ENCODE measurements at places on chromosomes 4 and X.

GRCh38 chr4:114479595-114479994, 119.0 kb upstream of the UGT8 start:
- DNase-seq, result no peak

GRCh38 chr4:21628916-21629610, 319.5 kb downstream of the KCNIP4 start:
- no peak for DNase-seq

DNA sequence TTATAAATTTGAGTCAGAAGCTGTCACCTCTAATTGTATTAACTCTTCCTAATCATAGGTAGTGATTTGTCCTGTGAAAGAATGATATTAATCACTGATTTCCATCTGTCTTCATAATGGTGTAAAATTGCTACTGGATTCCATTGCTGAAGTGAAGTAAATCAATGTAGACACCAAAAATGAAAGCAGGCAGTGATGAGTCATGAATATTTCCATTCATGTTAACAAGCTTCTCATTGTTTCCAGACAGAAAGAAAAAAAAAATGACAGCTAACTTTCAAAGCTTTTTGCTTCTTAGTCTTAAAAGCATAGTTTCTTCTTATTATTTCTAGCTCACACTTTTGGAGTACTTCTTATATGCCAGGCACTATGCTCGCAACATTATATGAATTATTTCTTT, 21.5 kb downstream of the FAM114A1 start:
- peak; percentile 78 for DNase-seq

- no peak for DNase-seq
These were observed 22.1 kb upstream of the SPATA4 start for GRCh38 chr4:176217510-176217909.

DNA sequence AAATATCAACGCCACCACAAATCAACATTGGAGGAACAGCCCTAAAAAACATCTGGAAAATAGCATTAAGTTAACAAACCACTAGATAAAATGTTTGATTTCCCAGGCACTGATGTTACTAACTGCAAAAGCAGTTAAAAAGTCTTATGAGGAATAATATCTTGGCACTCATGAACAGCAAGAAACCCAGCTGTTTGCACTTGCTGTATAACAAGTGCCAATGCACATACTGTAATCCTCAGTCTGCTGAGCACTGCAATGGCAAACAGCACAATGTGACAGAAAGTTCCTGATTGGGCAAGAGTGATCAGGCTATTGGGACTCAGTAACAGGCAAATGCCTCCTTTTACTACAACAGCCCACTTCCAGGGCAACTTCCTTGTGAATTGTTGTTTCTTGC, 20.8 kb upstream of the SEC24B start:
- no peak for DNase-seq

- DNase-seq, result no peak
These were observed 526.7 kb downstream of the SH3BGRL start for GRCh38 chrX:81728622-81729021.

DNA sequence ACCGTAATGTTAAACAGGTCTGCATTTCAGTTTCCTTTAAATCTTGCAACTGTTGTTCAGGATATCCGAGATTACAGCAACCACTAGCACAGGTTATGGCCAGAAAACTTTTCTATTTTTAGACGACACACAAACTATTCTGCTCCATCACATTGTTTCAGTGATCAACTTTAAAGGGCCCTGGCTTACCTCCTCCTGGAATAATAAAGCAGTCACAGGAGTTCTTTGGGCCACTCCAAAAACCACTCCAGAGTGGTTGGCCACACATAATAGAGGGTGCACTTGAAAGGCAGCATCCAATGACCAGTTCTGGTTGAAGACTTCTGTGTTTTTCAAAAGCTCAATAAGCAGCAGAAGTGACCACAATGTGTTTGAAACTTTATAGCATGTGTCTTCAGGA, 118.9 kb downstream of the RAB28 start:
- no peak for DNase-seq

DNA sequence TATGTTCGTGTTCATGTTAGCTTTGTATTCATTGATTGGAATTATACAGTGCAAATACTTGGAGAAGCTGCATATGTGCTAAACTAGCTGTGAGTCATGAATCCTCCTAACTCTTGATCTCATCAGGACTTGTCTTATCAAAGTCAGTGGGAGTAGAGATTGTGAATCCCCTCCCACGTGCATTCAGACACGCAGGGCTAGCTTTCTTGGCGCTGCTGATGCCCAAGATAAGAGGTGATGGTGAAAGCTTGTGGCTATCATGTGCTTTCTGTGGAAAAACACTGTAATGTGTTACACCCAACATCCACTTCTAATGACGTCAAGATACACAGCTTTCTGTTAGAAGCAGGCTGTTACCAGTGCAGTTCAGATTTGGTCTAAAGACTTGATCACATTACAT, 348.7 kb upstream of the HAND2 start:
- DNase-seq, result no peak

DNA sequence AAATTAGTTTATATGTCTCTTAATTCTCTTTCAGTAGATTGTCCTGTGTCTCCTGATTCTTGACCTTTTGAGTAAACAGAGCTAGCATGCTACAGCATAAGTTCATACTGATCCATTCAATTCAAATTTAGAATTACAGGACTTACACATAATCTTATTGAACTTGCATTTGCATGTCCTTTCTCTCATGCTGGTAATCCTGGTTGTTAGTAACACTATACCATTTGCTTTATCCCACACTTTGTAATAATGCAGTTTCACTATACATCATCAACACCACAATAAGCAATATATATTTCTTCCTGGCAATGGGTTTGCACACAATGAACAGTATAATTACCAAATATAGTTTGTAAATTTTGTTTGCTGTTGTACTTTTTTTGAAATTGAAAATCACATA, 937.2 kb upstream of the GRID2 start:
- no peak for DNase-seq

DNA sequence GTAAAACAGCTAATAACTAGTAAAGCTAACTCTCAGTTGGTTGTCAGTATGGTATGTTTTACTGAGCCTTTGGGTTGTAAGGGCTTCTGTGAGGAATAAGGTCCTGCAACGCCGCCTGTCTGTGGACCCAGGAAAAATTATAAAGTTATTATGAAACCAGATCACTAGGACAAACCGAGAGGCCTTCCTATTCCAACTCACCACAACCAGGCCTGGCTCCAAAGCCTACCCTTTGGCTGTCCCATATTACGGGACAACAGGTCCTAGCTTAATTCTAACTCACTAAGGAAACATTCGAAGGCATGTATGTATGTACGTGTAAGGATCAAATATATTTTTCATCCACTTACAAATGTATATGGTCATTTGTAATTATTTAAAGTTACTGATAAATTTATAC, 1.4 kb downstream of the ANKRD17 start:
- peak; percentile 71 for DNase-seq

GRCh38 chr4:55407119-55407518, 11.4 kb downstream of the TMEM165 start:
- no peak for DNase-seq

- DNase-seq, result no peak
These were observed 9.2 kb downstream of the CMC4 start for GRCh38 chrX:155061760-155062159.

GRCh38 chrX:24215272-24215671, 65.7 kb downstream of the ZFX start:
- DNase-seq, result no peak

DNA sequence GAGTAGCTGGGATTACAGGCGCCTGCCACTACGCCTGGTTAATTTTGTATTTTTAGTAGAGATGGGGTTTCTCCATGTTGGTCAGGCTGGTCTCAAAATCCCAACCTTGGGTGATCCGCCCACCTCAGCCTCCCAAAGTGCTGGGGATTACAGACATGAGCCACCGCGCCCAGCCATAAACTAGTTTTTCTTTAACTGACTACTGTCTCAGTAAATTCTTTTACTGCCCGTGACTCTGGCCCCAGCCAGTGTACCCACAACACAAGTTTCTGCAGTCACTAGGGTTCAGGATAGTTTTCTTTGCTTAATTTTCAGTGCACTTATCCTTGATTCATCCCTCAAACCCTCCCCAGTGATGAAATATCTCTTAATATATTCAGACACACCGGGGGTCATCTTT, 8.3 kb downstream of the SHROOM2 start:
- DNase-seq, result no peak
